Activated CD4-positive, alpha-beta T cell treated with anti-CD3 and anti-CD28 coated beads, Interleukin-2, amount 10 ng/mL, durations not matched to agents 24 days and 14 days (primary cell): ENCODE measurements at places on chromosomes 4 and X. TPM values are rescaled to one million over a fixed set of nuclear protein-coding genes. Genes with fewer than 3 reads are reported as not detected.

The LRIT3 gene
- total RNA-seq, result 0.09 TPM in 1 of 2 replicates, not detected in the other

The TEX13B gene
- not detected in 2 replicates for total RNA-seq

The HTR2C gene
- total RNA-seq, result not detected in 2 replicates

The TCEANC gene
- 3.0 and 4.2 TPM in 2 replicates for total RNA-seq

The MAOA gene
- total RNA-seq, result 1.8 and 2.0 TPM in 2 replicates

The WDR19 gene
- 12.1 and 15.6 TPM in 2 replicates for total RNA-seq

The ATP8A1 gene
- 21.8 and 24.3 TPM in 2 replicates for total RNA-seq

The PABPC1L2B gene
- total RNA-seq, result not detected in 2 replicates

The AREG gene
- 1.4 TPM in 2 replicates for total RNA-seq

The SOWAHB gene
- total RNA-seq, result not detected in 2 replicates

The CRMP1 gene
- not detected in 2 replicates for total RNA-seq

The CFP gene
- 4.0 and 4.4 TPM in 2 replicates for total RNA-seq
